ENCODE measurements at places on chromosomes 5 and 9.

DNA sequence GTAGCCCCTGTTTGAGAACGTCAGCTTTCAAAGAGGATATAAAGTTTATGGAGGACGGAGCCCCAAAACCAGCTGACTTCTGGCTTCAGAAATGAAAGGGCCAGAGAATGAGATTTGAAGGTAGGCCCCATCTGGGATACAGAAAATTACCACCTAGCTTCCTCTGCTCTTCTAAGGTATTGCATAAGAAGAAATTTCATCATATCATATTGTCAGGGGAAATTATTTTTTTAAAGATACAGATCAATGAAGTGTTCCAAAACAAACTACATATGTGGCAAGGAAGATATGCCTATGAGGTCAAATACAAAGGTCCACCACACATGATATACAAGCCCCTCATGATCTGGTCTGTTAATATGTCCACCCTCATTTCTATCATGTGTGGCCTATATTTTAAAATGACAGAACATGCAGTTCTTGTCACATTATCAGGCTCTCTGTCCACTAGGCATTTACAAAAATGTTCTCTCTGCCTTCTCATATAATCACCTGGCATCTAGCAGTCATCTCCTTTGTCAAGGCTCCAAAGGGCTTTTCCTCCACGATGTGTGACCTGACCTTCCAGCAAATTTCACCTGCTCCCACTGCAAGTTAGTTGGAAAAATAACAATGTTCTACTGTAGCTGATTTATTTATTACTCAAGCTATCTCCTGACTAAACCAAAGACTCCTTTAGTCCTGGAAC, 83.1 kb downstream of the DPYSL3 start:
- no peak for DNase-seq

DNA sequence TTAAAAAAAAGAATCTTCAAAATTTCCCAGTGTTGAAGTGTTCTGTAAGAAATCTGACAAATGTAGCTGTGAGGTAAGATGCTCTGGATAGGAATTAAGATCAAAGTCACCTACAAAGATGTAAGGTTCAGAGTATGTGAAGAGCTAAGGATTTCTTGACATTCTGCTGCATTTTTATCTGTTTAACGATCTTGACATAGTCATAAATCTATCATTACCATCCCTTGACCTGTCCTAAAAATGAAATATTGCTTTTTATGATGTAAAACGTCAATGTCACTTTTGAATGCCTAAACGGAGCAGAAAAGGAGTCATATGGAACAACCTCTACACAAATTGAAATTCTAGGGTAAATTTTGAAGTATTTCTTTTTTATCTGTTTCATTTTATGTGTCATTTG, 939.3 kb downstream of the CDH18 start:
- DNase-seq: no peak

DNA sequence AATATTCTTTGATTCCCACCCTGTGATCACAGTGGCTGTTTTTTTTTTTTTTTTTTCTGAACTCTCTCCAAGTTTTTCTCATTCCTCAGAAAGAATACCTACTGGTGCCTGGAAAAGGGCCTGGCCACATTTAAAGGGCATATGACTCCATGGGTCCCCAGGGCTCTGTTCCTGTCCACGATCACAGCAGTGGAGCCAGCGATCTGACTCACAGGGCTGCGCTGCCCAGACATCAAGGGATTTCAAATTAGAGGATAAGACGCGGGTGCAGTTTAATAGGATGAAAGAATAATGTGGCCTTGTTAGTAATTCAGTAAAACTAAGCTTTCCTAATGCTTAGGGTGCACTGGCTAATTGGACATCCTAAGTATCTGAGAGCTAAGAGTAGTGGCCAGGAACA, 175.1 kb upstream of the MSX2 start:
- no peak for DNase-seq

- DNase-seq: no peak
Measured at GRCh38 chr5:43637416-43637815, 34.4 kb downstream of the NNT start.

GRCh38 chr9:13279284-13280141, at the start of gene MPDZ:
MPDZ (minus strand) TSS chr9:13279692; CDS start chr9:13250315, 29,377 bp downstream.
- no peak for DNase-seq

DNA sequence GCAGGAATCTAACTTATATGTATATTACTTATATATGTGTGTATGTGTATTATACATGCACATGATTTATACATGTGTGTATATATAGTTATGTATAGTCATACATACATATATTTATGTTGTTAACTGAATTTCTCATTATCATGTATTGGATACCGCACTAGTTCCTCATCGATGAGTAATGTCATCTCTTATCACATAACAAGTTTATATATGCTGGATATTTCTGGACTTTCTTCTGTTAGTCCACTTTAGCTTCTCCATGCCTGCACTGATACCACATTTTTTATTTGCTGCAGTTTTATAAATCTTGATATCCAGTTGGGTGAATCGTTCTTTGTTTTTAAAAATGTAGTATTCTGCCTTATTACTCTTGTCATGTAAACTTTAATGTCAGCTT, 50.2 kb downstream of the APC start:
- DNase-seq: no peak

GRCh38 chr5:59598547-59598874, 295.0 kb downstream of the PDE4D start:
- no peak for DNase-seq

DNA sequence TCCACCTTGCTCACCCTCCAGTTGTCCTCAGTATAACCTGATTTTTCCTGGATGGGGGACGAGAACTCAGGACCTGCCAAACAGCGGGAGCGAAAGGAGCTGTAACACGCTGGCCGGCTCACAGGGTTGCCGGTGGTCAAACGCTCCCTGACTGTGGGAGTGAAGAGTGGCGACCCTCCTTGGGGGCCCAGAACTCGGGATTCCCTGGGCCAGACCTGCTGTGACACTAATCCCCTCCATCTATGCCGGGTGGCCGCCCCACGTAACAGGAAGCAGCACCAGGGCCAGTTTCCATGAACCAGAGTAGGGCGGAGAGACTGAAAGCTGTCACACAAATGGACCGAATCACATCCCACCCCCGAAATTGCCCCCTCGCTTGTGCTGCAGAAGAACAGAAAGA, 1809.2 kb upstream of the ACO1 start:
- DNase-seq: no peak

DNA sequence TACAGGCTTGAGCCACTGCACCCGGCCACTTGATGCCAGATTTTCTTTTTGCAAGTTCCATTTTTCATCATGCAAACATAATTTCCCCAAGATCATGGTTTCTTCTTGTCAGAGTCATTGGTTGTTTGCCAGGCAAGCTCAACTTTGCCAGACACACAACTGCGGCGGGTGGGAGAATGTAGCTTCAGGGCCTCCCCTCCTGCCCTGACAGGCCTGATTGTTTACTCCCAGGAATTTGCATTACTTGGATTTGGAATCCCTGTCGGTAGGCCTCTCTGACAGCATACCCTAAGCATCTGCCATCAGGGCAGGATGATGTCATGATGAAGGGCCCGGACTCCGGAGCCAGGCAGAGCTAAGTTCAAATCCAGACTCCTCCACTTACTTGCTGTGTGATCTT, 15.1 kb downstream of the RPS14 start:
- no peak for DNase-seq

DNA sequence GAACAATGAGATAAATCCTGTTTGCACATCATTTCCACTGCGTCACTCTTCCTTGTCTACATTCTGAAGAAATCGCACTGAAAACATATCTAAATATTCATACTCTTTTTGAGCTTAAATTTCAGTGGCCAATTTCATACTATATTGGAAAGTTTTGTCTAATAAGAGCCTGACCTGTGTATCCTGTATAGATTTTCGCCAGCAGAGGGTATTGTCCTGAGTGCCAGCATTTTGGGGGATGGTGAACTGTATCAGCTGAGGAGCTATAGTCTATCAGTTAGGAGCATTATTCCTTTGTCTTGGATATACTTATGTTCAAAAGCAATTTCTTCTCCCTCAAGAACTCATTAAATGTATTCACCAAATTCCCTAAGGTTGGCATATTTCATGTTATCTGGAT, 102.3 kb downstream of the SEMA6A start:
- DNase-seq: no peak

- no peak for DNase-seq
Measured at GRCh38 chr5:154302161-154302560, 111.6 kb downstream of the GALNT10 start.

GRCh38 chr5:172782169-172783039, 11.4 kb upstream of the DUSP1 start:
- DNase-seq: no peak

GRCh38 chr9:87212605-87213021, 265.3 kb upstream of the GAS1 start:
- no peak for DNase-seq

DNA sequence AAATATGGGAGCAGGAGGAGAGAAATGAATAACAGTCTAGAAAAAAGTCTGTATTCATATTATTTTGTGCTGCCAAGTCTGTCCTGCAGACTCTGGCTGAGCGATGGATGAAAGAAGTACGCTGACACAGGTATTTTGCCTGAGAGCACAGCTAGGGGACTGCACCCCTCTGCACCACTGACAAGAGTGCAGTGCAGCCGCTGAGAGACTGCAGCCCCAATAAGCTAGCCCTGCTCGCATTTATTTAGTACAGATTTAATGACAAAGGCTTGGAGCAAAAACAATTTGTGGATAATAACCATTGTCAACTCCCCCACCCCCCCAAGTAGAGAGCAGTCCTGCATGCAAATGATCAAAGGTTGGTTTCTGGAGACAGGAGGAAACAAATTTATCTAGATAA, 13.3 kb upstream of the MRPS30 start:
- DNase-seq: no peak

- DNase-seq: no peak
Measured at GRCh38 chr5:168808051-168808616, 229.0 kb upstream of the PANK3 start.

GRCh38 chr9:105178076-105178475, 66.4 kb upstream of the SLC44A1 start:
- DNase-seq: no peak

- DNase-seq: no peak
Measured at GRCh38 chr5:155021842-155022241, 8.3 kb downstream of the KIF4B start.

- no peak for DNase-seq
Measured at GRCh38 chr9:132042324-132042723, 37.3 kb downstream of the MED27 start.

- no peak for DNase-seq
Measured at GRCh38 chr5:173035904-173036707, 20.0 kb upstream of the CREBRF start.

DNA sequence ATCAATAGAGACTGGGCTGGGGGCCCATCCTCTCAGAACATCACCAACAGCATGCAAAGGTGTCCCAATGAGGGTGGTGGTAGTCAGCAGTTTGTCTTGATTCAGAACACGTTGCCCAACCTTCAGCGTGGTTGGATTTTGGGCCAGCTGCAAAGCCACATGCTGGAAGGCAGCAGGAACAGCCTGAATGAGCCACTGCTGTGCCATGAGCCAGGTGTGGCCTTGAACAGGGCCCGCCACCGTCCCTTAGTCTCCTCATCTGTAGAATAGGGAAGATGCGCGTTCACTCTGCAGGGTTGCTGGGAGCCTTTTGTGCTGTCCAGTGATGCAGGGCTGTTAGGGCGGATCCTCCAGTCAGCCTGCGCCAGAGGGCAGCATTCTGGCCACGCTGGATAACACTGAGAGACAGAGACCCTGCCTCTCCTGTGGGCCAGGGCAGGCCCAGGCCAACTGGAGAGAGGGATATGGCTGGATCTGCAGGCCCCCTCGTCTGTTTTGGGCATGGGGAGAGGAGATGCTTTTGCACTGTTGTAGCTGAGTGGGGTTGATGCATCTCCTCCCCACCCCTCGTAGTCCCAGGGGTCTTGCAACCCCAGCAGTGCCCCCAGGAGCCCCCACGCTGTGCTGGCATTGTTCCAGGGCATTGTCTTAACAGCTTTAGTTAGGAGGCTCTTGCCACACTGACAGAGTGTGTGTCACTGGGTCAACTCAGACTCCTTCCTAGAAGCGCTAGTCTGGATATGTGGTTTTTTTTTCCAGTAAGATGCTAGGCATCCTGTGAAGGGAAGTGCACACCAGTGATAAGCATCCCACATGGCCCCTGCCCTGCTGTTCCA, 42.1 kb downstream of the SLC46A2 start:
- no peak for DNase-seq

DNA sequence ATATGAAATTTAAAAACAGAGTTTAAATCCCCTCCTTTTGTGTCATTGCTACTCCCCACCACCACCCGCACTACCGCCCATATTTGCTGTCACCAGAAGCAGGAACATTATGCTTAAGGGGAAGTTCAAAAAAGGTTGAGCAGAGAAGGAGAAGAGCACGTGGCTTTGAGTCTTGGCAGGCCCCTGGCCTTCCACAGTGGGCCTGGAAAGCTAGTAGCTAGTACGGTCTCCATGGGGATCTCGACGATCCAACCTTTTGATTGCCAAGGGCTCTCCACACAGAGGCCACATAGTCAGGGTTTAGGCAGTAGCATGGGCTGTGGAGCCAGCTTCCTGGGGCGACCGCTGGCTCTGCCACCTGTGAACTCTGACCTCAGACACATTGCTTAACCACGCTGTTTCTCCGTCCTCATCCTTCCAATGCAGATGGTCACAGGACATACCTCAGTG, 90.1 kb downstream of the GOLPH3 start:
- no peak for DNase-seq

All from stimulated activated CD4-positive, alpha-beta T cell treated with anti-CD3 and anti-CD28 coated beads, Interleukin-1b, Interleukin-23, amount 100 ng/mL, for 24 hours (primary cell).